KG1 (cell line): ENCODE measurements at places on chromosomes 2 and 18.

- no peak for DNase-seq
Observed at GRCh38 chr2:141736466-141736865, 394.4 kb downstream of the LRP1B start.

DNA sequence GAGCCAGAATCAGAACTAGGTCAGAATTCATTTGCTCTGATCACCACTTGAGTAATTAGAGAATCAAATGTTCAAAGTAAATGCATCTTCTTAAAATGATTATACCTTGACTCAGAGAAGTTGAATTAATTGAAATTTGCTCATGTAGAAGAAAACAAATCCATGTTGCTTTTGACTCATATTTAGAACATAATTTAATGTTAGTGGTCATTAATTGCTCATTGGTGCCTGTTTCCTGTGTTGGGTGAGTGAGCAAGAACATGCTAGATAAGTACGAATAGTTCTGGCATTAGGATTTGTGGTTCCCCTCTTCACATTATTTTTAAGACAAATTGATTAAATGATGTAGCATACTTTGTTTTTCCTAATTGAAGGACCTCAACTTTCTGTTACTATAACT, 19.0 kb downstream of the ACVR2A start:
- no peak for DNase-seq

GRCh38 chr18:45658756-45659155, 43.5 kb downstream of the SLC14A2 start:
- no peak for DNase-seq

DNA sequence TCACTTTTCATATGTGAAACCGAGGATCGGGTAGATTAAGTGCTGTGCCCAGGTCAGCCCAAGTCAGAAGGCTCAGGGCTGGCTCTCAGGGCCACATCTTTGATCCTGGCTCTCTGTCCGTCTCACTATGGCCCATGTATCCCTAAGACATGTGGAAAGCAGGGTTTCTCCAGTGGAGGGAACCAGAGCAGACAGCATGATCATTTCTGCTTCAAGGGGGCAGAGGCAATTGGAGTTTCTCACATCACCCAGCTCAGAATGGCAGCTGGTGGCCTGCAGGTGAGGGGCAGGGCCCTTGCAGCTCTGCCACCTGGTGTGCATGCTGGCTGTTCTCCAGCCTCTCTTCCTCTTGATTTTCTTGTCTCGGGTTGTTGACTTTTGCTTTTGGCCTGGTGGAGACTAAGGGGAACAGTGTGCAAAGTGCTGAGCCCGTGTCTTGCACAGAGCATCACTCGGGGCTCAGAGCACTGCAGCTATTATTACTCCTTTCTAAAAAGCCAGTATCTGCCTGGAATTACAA, 27.0 kb downstream of the LDLRAD4 start:
- DNase-seq, result no peak

- no peak for DNase-seq
Observed at GRCh38 chr18:56248610-56249235, 389.7 kb downstream of the TXNL1 start.

DNA sequence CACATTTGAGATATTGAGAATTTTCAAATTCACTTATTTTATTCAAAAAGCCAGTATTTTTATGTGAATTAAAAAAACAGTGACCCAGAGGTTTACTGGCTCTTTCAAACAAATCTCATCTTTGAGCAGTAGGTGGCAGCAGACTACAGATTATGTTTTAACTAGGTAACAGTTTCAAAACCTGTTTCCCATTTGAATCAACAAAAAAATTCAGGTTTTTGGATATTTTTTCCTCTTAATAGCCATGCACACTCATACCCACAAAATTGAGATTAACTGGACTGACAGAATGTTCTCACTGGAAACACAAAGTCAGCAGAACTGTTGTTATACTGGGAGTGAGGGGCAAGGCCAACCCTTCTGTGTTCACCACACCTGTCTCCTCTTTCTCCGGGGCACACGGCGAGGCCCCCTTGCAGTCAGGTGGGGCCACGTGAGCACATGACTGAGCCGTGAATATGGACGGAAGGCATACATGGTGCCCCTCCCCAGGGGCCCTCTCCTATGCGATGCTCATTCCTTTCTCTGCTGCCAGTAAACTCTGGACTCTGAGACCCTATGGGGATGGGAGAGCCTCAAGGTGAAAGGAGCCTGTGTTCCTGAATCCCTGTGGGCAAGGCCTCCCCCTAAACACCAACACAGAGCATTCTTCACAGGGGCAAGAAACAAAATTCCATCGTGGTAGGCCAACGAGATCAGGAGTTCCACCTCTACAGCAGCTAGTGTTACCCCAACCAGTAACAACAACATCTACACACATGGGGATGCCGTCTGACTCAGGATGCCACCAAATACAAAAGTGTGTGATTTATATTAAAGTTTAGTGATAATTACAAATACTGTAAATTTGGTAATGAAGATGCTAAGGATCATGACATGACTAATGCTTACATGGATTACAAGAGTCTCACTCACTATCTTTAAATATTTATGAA, 80.4 kb downstream of the LPIN2 start:
- peak; percentile 27 for DNase-seq

DNA sequence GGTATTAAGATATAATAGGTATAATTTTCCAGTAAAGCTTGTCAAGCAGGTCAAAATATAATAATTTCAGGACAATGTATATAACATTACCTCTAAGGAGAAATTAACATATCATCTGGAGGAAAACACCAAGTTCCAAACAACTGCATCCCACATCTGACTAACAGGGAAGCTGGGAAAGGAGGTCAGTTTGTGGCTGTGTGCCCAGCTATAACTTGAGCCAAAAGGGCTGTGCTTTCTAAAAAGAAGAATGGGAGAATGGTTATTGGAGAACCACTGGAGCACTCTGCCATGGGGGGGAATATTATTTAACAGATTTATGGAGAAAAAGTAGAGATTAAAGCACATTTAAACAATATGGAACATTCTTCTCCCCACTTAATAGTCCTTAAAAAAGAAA, 390.6 kb upstream of the PKDCC start:
- DNase-seq, result no peak

DNA sequence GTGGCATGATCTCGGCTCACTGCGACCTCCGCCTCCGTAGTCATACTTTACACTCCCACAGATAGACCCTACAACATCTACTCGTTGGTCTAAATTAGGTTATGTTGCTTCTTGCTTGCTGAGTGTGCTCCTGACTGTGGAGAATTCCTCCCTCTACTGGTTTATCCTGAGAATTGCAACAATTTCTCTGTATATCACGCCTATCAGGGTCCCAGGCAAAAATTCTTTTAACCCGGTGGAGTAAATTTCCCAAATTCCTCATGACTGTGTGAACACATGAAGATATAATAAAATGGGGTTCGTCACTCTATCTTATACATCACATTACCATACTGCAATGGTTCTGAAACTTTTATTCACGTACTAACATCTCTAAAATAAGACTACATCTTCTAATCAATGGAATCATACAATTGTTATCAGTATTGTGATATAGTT, 156.7 kb downstream of the EVA1A start:
- no peak for DNase-seq

DNA sequence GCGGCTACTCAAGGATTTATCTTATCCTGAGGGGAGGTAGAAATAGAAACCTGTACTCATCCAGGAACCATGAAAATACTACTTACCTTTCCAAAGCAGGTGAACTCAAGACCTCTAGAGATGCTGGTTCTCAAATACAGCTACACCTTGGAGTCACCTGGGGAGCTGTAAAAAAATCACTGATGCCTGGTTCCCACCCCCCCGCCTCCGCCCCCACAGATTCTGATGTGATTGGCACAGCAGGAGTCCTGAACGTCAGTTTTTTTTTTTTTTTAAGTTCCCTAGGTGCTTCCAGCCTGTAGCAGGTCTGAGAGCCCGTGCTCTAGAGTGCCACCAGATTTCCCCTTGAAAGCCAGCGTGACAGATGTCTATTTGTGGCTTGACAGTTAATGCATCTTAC, 113.6 kb downstream of the MRO start:
- no peak for DNase-seq

DNA sequence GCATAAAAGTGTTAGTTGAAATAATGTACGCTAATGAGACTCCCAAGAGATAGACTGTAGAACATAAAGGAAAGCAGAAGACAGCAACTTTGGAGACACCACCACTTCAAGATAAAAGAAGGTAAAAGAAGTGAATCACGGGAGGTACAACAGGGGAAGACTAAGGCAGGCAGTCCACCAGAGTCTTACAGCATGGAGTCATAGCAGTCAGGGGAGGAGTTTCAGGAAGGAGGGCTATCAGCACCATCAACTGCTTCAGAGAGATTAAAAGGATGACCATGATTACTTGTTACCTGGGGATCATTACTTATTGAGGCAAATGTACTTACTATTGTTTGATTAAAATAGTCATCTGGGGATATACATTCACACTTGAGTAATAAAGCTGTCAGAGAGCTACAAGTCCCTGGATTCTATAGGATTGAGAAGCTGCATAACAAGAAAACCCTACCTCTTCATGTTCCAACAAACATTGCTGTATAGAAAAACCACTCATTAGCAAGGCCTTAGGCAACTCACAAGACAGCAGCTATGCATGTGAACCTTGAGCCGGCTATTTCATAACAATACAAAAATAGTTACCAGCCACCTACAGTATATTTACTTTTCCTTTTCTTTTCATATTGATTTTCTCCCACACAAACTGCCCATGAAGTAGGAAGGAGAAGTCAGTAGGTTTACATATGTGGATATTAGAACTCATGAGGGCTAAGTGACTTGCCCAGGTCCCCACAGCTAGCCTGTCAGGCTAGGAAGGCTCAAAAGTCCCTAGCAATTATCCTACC, 101.7 kb downstream of the PDE11A start:
- no peak for DNase-seq

GRCh38 chr2:82780050-82780449, 1679.0 kb downstream of the SUCLG1 start:
- no peak for DNase-seq

GRCh38 chr18:26159353-26159752, 25.7 kb downstream of the PSMA8 start:
- DNase-seq, result no peak

- DNase-seq, result no peak
Observed at GRCh38 chr18:60975420-60975819, 357.8 kb upstream of the CDH20 start.

DNA sequence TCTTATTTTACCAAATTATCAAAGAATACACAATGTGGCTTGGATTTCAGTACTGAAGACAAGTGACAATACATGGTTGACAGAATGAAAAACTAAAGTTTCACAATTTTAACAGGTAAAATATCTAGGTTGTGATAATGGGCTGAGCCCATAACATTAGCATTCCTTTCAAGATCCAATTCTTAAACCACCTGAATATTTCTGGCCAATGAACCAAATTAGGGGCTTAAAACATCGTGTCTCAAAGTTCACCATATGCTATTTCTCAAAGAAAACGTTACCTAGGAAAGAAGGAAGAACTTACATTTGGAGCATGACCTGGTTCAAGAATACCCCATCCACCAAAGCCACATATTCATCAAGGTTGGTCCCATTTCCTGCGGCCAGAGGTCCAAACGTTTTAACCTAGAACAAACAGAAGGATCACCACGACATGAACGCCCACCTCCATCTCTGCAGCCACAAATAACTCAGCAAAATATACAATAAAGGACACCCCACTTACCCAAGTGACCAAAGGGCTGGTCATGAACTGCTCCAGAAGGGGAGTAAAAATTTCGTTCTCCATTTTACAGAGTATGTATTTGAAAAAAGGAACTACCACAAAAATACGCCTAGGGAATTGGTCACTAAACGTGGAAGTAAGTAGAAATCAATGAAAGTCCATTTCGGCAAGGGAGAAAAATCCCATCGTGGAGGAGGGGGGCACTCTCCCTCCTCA, 984 bp downstream of the CCDC88A start:
- DNase-seq, result no peak

DNA sequence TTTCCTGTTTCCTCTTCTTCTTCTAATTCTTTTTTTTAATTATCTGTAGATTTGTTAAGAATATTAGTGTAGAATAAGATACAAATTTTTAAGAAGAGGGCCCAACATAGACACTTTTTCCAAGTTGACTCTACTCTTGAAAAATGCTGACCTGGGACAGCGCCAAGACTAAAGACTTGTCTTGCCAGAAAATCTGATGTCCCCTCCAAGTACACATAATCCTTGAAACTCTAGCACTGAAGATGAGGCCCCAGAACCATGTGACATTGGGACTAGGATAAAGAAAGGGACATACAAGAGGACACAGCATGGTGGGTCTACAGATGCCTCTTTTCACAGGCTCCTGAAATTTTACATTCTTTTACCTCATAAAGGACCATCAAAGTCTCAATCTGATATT, 271.6 kb upstream of the SESTD1 start:
- no peak for DNase-seq

DNA sequence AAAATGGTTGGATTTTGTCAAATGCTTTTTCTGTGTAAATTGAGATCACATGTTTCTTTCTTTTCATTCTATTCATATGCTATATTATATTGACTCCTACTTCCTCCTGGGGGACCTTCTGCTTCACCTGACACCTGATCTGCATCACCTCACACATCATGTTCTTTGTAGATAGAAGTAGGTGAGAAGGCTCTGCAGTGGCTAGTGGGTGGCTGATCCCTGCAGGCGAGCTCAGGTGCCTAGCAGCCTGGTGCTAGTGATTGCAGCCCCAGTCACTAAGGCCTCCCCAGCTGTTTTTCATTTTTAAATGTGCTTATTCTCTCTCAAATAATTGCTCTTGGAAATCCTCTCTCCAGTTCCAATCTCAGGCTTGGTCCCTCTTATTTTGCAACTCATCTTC, 33.6 kb downstream of the MC4R start:
- no peak for DNase-seq

GRCh38 chr2:47675196-47675825, 107.6 kb upstream of the MSH6 start:
- DNase-seq, result no peak

GRCh38 chr2:27159271-27159670, 10.5 kb downstream of the TCF23 start:
- no peak for DNase-seq

DNA sequence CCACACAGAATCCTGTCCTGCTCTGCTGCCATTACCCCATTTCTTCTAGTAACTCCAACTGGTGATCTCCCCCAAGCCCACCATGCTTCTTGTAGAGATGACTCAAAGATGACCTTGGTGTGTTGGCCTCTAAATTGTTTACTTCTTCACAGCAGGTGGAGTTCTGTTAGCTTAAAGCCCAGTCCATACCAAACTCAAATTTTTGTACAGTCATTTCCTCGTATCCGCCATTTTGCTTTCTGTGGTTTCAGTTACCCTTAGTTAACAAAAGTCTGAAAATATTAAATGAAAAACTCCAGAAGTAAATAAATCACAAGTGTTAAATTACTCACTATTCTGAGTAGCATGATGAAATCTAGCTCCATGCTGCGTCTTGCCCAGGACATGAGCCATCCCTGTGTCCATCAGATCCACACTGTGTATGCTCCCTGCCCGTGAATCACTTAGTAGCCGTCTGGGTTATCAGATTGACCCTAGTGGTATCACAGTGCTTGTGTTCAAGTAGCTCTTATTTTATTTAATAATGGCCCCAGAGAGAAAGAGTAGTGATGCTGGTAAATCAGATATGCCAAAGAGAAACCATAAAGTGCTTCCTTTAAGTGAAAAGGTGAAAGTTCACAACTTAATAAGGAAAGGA, 133.3 kb upstream of the NOL4 start:
- DNase-seq, result no peak
